ENCODE measurements at places on chromosomes 3 and 15.

- DNase-seq = no peak
Observed at GRCh38 chr3:170563712-170564423, 22.0 kb downstream of the SLC7A14 start.

DNA sequence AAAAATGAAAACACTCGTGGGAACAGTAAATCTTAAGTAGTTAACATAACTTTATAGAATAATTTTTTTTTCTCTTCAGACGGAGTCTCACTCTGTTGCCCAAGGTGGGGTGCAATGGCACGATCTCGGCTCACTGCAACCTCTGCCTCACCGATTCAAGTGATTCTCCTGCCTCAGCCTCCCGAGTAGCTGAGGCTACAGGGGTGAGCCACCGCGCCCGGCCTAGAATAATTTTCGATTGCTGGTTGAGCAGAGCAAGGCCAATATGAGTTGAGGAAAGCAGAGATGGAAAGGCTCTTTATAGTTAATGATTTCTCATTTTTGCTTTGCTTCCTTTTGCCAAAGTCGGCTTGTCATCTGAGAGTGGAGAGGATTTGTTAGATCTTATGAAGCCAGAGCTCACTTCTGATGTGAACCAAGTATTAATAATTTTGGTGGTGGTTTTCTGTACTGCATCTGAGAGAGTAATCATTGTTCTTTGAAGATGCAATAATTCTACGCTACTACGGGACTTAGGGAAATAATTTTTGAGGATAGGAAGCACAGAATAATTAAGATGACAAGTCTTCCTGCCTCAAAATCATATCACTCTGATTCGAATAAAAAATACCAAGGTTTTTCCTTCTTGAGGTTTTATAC lies 1.6 kb upstream of the GOLM2 start:
- DNase-seq = no peak

DNA sequence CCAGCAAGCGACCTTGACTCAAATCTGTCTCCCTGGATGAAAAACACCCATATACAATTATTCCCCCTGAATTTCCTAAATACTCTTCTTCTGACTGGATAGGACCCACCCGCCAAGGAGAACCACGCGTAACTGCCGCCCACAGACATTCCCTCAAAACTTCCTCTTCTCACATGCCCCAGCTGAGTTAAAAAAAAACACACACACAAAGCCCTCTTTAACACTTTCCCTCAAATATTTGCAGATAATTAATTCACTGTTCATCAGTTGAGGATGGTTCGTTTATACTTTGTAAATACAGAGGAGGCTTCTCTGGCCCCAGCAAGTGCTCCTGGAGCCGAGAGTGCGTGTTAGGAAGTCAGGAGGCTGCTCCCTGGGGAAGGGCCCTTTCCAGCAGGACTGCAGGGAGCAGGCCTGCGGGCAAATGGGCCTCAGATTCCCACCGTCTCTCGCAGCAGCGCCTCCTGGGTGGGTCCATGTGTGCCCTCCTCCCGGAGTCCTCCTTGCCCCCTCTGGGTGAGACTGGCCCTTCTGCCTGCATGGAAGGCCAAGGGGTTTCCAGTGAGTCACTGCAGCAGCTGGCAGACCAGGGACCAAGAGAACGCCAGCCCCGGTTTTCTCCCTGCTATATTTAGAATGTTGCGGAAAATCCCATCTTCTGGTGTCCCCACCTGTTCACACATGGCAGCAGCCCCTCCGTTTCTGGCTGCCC lies 46.8 kb downstream of the MGLL start:
- no peak for DNase-seq

- DNase-seq = no peak
Observed at GRCh38 chr3:140472306-140473020, 205.4 kb upstream of the TRIM42 start.

DNA sequence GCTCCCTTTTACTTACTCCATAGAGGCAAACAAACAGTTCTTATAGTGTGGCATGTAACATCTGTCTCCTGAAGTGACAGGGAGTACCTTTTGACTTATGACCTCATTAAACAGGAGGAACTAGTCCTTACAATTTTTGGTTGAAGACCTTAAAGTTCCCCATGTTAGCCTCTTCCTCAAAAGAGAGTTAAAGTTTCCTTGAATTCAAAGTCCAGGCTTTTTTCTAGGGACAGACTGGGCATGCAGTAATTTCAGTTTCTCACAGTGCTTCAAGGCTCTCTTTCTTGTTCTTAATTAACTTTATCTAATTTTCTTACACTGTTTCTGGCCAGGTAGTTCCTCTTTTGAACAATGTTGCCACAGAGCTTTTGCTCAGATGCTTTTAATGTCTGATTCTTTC lies 12.1 kb downstream of the GOLM2 start:
- no peak for DNase-seq

- DNase-seq = no peak
Observed at GRCh38 chr3:77195766-77196545, 156.1 kb downstream of the ROBO2 start.

GRCh38 chr3:8669019-8669418 lies 24.4 kb upstream of the SSUH2 start:
- DNase-seq = no peak

- DNase-seq = no peak
Observed at GRCh38 chr3:115549071-115549470, 74.2 kb upstream of the GAP43 start.
